Germinal center (tissue), 1 donor: ENCODE measurements at places on chromosomes 3 and 15.

- no peak for DNase-seq
Observed at GRCh38 chr15:76209942-76210341, 101.3 kb downstream of the ETFA start.

- peak; percentile 14 for DNase-seq
Observed at GRCh38 chr15:99343881-99344551, 92.7 kb downstream of the LRRC28 start.

- DNase-seq: no peak
Observed at GRCh38 chr3:36482256-36482655, 102.0 kb downstream of the STAC start.

GRCh38 chr3:182937293-182938051, 42.9 kb downstream of the DCUN1D1 start:
- DNase-seq: no peak

- no peak for DNase-seq
Observed at GRCh38 chr3:138441256-138441655, 6.8 kb downstream of the ESYT3 start.

DNA sequence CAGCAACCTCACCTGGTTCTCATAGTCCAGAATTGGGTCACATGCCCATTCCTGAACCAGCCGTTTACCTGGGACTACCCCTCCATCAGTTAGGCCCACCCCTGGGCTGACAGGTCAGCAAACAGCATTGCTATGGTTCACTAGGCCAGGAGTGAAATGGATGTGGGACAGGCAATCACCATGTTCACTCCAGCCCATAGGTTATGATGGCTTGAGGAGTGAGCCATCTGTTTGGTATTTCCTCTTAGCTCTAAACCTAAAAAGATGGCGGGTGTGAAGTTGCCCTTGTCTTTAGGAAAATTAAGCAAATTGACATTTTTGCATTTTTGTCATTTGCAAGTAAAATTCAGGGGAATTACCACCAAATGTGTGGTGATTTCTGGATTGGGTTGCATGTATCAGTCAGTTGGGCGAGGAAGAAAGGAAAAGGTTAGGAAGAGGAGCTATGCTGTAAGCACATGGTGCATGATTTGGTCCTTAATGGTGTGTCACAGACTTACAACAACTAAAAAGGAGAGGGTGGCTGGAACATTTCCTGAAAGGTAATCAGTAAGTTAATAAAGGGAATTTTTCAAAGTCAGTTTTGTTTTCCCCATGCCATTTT, 17.2 kb downstream of the NXPE3 start:
- no peak for DNase-seq

DNA sequence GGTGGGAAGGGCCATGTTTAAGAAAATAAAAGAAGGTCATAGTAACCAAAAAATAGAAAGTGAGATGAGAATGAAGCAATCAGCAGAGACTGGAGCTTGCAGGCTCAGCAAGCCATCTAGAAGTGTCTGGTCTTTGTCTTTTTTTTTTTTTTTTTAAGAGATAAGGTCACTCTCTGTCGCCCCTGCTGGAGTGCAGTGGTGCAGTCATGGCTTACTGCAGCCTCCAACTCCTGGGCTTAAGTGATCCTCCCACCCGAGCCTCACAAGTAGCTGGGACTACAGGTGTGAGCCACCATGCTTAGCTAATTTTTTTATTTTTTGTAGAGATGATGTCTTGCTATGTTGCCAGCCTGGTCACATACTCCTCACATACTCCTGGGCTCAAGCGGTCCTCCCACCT, 36.2 kb downstream of the GXYLT2 start:
- DNase-seq: no peak

DNA sequence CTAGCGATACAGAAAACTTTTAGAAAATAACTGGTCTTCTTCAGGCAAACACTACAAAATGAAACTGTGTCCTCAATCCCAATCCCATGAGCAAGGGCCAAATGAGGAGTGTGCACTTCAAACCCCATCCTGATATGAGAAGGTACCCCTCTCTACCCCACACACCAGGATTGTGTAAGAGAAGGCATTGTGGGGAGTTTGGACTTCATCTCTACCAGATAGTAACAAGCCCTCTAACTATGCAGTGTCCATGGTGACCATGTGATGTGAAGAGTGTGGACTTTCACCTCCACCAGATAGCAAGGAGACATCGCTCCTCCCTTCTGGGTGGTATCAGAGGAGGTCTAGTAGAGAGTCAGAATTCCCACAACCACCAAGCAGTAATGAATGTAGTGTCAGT, 769.3 kb downstream of the MECOM start:
- DNase-seq: no peak

DNA sequence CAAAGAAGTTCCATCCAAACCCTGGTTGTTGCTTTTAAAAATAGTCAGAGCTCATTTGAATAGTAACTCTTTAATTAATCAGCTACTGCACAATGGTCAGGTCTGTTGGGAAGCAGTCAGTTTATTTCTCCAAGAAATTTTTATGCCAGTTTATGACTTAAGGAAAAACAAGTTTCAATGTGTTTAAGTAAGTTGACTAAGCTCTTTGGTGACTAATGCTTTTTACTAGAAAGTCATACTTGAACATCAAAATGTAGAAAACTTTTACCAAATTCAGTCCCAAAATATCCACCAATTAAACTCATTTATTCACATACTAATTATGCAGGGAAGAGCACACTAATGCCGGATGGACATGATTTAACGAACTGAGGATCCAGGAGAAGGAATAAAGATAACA, 22.1 kb downstream of the PRICKLE2 start:
- DNase-seq: no peak

- DNase-seq: no peak
Observed at GRCh38 chr15:92471288-92471687, 77.6 kb downstream of the ST8SIA2 start.

- no peak for DNase-seq
Observed at GRCh38 chr15:101126618-101127505, 125.0 kb downstream of the CHSY1 start.

GRCh38 chr15:60507596-60508424, 28.9 kb upstream of the ICE2 start:
- DNase-seq: peak; percentile 77

DNA sequence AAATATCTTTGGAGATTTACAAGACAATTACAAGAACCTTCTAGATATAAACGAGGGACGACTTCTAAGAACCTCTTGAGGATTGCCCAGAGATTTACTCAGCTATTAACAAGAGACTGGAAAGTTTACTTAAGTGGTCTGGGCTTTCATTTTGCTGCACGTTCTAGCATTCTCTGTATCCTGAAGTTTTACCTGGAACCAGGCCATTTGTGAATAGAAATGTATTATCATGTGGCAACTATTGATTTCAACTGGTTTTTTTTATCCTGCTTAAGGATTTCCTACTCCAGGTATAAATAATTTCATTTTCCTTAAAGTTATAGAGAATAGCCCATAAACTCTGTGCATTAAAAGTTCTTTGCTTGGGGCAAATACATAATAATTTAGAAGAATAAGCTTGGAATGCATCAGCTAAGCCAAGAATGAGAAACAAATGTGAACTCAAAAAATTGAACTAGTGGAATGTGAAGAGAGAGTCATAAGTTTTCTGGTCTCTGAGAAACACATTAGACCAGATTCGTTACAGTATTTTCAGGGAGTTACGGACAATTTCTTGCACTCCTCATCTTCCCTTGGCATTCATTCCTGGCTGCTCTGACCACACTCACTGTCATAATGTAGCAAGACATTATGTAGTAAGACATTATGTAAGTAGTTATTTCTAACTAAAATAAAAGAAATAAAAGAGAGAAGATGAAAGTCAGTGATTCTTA, 1.3 kb downstream of the AQP9 start:
- no peak for DNase-seq

DNA sequence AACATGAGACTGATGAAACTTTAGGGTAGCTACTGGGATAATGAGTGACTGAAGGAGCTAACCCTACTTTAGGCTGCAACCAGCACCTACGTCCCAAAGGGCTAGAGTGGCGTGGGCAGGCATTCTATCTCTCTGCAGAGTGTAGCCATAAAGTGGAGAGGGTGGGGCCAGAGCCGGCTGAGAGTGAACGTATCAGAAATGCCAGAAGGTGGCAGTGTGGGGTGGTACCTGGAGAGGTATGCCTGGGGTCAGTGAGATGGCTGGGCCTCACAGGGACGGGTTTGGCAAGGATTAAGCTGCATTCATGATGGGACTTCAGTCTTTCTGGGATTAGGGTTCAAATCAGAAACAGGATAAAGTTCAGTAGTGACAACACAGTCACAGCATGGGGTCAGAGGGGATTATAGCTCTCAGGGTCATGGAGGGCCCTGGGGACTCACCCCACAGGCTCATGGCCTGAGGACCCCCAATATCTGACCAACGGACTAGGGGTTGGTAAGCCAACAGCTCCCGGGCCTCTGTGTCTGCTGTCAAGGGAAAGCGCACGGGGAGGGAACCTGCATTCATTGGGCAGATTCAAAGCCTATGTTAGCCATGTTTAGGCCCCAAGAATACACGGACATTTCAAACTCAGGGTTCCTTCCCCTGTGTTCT, 86.5 kb upstream of the FOXB1 start:
- DNase-seq: peak; percentile 44

GRCh38 chr3:8657804-8658305, 13.3 kb upstream of the SSUH2 start:
- no peak for DNase-seq

GRCh38 chr3:179451265-179452175, at the start of gene GNB4:
TSS of gene GNB4 (minus strand) at chr3:179451470. CDS start at chr3:179426200, 25,270 bp downstream.
- DNase-seq: peak; percentile 86

DNA sequence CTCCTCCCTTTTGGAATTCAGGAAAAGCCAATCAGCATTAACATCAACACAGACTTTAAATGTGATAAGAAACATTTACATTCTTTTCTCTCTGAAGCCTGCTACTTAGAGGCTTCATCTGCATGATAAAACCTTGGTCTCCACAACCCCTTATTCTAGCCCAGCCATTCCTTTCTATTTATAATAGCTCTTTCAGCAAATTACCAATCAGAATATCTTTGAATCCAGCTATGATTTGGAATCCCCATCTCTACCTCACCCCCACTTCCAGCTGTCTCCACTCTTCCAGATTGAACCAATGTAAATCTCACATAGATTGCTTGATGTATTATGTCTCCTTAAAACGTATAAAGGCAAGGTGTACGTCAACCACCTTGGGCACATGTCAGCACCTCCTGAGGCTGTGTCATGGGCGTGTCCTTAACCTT, 139.7 kb downstream of the TUSC7 start:
- no peak for DNase-seq

- no peak for DNase-seq
Observed at GRCh38 chr15:90013503-90013937, 12.4 kb downstream of the ZNF710 start.

GRCh38 chr3:8622873-8623691, 21.5 kb downstream of the SSUH2 start:
- peak; percentile 81 for DNase-seq

GRCh38 chr15:101684384-101684783, 32.2 kb upstream of the TM2D3 start:
- DNase-seq: no peak

DNA sequence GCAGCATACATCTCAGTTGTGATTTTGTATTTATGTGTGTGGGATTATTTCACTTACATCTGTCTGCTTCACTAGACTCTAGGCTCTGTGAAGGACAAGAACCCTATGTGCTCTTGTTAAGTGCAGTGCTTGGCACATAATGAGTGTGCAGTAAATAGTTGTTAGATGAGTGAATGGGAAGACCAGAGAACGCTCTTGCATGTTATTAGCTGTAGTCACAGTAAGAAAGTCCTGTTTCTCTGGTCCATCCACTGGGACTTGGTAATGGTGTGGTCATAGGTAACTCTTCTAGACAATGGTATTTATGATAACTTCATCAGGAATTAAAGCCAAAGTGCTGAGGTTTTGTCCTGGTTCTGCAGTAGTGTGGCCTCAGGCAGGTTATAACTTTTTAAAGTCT, 1.4 kb upstream of the AQP9 start:
- no peak for DNase-seq

DNA sequence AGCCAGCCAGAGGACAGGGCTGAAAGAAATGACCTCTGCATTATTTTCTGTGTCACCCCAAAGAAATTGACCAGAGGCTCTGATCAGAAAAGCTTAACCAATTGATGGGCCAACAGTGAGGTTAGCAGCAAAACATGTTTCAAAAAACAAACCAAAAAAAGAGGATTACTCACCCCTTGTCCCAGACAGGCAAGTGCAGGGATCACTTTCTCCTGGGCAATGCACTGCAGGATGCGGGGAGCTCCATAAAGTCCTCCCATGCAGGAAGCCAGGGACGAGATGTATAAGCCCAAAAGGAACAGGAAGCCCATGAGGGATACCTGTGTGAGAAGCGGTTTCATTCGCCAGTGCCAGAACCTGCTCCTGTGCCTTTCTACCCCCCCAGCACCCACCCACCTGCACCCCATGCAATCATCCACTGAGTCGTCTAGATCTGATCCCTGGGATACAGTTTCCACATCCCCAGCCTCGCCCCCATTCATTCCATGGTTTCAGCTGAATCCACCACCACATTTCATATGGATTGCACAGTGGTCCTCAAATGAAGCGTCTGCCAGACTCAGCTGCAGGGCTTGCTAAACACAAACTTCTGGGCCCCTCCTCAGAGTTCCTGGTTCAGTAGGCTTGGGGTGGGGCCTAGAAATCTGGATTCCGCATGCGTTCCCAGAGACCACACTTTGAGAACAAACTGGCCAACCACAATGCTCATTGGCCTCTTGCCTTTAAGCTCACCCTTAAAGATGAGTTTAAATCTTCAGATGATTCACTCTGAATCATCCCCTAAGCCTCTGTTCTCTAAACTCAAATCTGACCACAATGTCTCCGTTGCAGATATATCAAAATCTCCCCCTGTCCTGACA, 54.4 kb upstream of the HEG1 start:
- DNase-seq: no peak

DNA sequence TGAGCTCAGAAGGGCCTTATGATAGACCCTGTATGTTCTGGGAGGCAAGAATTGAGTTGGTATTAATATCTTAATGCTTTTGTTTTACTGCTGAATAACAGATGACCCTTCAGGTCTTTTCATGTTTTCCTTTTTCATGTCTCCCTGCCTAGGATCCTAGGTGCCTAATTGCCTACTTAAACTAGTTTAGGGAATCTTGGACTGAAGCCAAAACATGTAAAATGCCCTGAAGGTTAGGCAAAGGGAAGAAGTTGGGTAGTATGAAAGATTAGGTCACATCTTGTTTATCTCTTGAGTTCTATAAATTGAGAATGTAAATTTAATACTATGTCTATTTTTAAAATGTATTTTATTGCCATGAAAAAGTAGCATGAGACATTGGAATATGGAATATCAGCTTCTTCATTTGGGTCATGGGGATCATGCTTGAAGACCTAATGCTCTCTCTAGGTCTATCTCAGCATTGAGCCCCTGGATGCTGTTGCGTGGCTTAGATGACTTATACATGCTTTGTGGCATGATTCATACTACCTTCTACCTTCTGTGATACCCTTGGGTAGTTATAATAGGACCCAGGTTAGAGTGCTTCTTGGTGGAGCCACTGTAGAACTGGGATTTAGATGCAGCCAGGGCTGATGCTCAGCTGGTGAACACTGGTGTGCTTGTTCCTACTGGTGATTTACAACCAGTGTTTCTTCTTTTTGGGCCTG, 26.4 kb downstream of the RBM6 start:
- DNase-seq: no peak

- no peak for DNase-seq
Observed at GRCh38 chr3:98906230-98906629, 4.7 kb upstream of the DCBLD2 start.

- peak; percentile 57 for DNase-seq
Observed at GRCh38 chr3:111859061-111859973, at the start of gene PHLDB2. TSS of gene PHLDB2 (plus strand) at chr3:111859265. CDS start at chr3:111884078, 24,813 bp downstream.
